A375 (cell line): ENCODE measurements at places on chromosomes 5 and 9. TPM values are rescaled to one million over a fixed set of nuclear protein-coding genes. Genes with fewer than 3 reads are reported as not detected.

Gene GBGT1
- 17.6 and 22.6 TPM in 2 replicates for total RNA-seq

Gene DDX4
- not detected in 2 replicates for total RNA-seq

Gene ANP32B
- 48.0 and 61.6 TPM in 2 replicates for total RNA-seq

Gene NPR3
- total RNA-seq: 0.40 TPM in 1 of 2 replicates, not detected in the other

Gene MRPL50
- total RNA-seq: 11.0 and 11.9 TPM in 2 replicates

Gene FOXI1
- not detected in 2 replicates for total RNA-seq

Gene FABP6
- 14.7 and 18.0 TPM in 2 replicates for total RNA-seq

Gene CARD9
- total RNA-seq: 2.5 and 4.3 TPM in 2 replicates

Gene EQTN
- total RNA-seq: not detected in 2 replicates

Gene PSD2
- total RNA-seq: not detected in 2 replicates

Gene DMRTA1
- total RNA-seq: 11.7 and 12.2 TPM in 2 replicates

Gene EGFLAM
- 5.3 and 5.5 TPM in 2 replicates for total RNA-seq

Gene FAM174A
- 26.3 and 39.4 TPM in 2 replicates for total RNA-seq

Gene TRIM7
- total RNA-seq: 11.6 and 16.5 TPM in 2 replicates

Gene PCDHGB3
- 0.83 and 1.5 TPM in 2 replicates for total RNA-seq
